ENCODE measurements at places on chromosomes 12 and 14. TPM values are rescaled to one million over a fixed set of nuclear protein-coding genes. Genes with fewer than 3 reads are reported as not detected.
A peak's percentile ranks its signal among the peaks of the same experiment; 100 is the strongest.

DNA sequence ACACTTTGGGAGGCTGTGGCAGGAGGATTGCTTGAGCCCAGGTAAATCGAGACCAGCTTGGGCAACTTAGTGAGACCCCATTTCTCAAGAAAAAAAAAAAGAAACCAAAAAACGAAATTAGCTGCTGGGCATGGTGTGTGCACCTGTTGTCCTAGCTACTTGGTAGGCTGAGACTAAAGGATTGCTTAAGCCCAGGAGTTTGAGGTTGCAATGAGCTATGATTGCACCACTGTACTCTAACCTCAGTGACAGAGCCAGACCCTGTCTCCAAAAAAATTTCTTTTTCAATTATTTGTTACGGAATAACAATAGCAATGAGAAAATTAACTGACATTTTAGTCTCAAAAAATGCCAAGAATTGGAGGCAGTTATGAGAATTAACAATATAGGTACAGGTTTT is 128.0 kb downstream of the CCDC91 start:
- no peak for DNase-seq
- H3K36me3 ChIP-seq, result no peaks in the 10 kb centered on the region
- H3K27me3 ChIP-seq, result no peaks in the 10 kb centered on the region
- H3K4me1 ChIP-seq, result no peaks in the 10 kb centered on the region
- no peak overlapping the region for H3K27ac ChIP-seq
- no peak overlapping the region for H3K4me3 ChIP-seq

- no peak for DNase-seq
- H3K27me3 ChIP-seq, result no peaks in the 10 kb centered on the region
- peaks cover 4% of the 10 kb centered on the region for H3K4me1 ChIP-seq
- H3K36me3 ChIP-seq, result no peaks in the 10 kb centered on the region
- H3K4me3 ChIP-seq, result no peak overlapping the region
- no peak overlapping the region for H3K27ac ChIP-seq
Measured at GRCh38 chr12:3560295-3560620, 69.3 kb downstream of the PRMT8 start.

GRCh38 chr14:72402377-72402772 is 470.1 kb downstream of the RGS6 start:
- no peaks in the 10 kb centered on the region for H3K4me1 ChIP-seq
- H3K27me3 ChIP-seq, result no peaks in the 10 kb centered on the region
- no peaks in the 10 kb centered on the region for H3K36me3 ChIP-seq
- DNase-seq, result no peak
- H3K27ac ChIP-seq, result no peak overlapping the region
- H3K4me3 ChIP-seq, result no peak overlapping the region

- no peaks in the 10 kb centered on the region for H3K27me3 ChIP-seq
- no peaks in the 10 kb centered on the region for H3K4me1 ChIP-seq
- peaks cover 7% of the 10 kb centered on the region for H3K36me3 ChIP-seq
- no peak overlapping the region for H3K27ac ChIP-seq
- H3K4me3 ChIP-seq, result no peak overlapping the region
Measured at GRCh38 chr14:103753774-103754173, 38.2 kb downstream of the ZFYVE21 start.

GRCh38 chr14:35964697-35965286 is 138.7 kb downstream of the BRMS1L start:
- H3K4me3 ChIP-seq, result no peak overlapping the region
- no peaks in the 10 kb centered on the region for H3K27me3 ChIP-seq
- DNase-seq, result no peak
- H3K27ac ChIP-seq, result peak overlapping the region; percentile 64
- peaks cover 3% of the 10 kb centered on the region for H3K4me1 ChIP-seq

- H3K27ac ChIP-seq, result no peak overlapping the region
- DNase-seq, result no peak
- no peak overlapping the region for H3K4me3 ChIP-seq
- H3K36me3 ChIP-seq, result no peaks in the 10 kb centered on the region
- peaks cover 6% of the 10 kb centered on the region for H3K4me1 ChIP-seq
- H3K27me3 ChIP-seq, result no peaks in the 10 kb centered on the region
Measured at GRCh38 chr14:98903371-98903770, 368.6 kb downstream of the BCL11B start.

DNA sequence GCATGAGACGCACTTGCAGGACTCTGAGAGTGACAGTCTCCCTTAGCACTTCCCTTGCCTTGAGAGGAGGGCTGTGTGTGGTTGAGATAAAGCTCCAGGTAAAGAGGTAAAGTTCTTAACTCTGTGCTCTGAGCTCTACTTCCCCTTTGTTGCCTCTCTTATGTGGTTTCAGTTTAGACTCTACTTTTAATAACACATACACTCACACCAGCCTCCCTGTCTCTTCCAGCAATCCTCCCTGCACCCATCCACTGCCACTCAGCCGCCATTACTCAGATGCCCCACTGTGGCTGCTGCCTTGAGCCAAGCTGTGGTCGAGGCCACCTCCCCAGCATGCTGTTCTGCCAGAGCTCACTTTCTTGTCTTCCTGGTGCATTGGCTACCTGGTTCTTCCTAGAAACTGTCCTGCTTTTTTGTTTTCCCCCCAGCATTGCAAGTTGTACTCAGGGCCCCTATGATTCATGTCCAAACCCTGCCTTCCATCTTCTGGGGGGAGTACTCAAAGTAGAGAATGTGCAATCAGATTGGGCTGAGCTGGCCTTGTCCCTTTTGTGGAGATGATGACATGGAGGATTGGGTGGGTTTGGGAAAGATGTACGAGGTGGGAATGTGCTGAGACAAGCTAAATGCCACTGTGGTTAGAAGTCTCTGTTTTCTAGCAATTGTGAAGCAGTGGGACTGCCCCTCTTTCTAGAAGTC is 115.5 kb upstream of the PARP11 start:
- H3K27me3 ChIP-seq, result no peaks in the 10 kb centered on the region
- no peaks in the 10 kb centered on the region for H3K4me1 ChIP-seq
- H3K27ac ChIP-seq, result no peak overlapping the region

GRCh38 chr12:132320767-132321211 is 8.6 kb downstream of the GALNT9 start:
- no peaks in the 10 kb centered on the region for H3K4me1 ChIP-seq
- H3K4me3 ChIP-seq, result no peak overlapping the region
- H3K36me3 ChIP-seq, result no peaks in the 10 kb centered on the region
- no peak overlapping the region for H3K27ac ChIP-seq
- H3K27me3 ChIP-seq, result no peaks in the 10 kb centered on the region

- H3K36me3 ChIP-seq, result no peaks in the 10 kb centered on the region
- DNase-seq, result no peak
- H3K4me3 ChIP-seq, result no peak overlapping the region
- peak overlapping the region; percentile 83 for H3K27ac ChIP-seq
- no peaks in the 10 kb centered on the region for H3K27me3 ChIP-seq
- no peaks in the 10 kb centered on the region for H3K4me1 ChIP-seq
Measured at GRCh38 chr12:14403711-14404196, 38.3 kb downstream of the ATF7IP start.

DNA sequence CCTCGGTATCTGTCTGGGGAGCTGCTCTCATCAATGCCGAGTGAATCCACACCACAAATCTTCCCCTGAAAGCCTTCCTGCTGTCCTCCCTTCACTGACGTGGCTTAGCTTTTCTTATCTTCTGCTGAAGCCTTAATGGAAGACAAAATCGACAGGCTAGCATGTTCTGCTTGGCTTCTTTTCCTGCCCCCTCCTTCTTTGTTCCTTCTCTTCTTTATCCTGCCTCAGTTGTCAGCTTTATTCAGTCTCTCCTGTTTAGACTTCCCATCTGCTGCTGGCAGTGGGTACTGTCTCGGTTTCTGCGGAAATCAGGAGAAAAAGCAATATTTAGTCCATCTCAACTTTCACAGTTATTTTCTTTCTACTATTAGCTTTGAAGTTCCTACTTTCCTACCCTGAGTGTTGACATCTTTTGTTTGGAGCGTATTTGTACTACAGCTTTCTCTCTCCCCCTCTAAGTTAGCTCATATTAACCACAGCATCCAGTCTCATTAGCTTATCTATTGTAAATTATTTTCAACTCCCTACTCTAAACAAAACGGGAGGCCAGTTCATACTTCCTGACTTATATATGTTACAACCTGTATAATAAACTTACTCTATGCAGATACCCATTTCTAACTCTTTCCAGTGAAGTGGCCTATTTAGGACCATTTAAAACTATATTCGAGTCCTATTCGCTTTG is 226.0 kb downstream of the DACT1 start:
- no peaks in the 10 kb centered on the region for H3K36me3 ChIP-seq
- no peak for DNase-seq
- H3K27ac ChIP-seq, result no peak overlapping the region
- H3K4me3 ChIP-seq, result peak overlapping the region; percentile 37

DNA sequence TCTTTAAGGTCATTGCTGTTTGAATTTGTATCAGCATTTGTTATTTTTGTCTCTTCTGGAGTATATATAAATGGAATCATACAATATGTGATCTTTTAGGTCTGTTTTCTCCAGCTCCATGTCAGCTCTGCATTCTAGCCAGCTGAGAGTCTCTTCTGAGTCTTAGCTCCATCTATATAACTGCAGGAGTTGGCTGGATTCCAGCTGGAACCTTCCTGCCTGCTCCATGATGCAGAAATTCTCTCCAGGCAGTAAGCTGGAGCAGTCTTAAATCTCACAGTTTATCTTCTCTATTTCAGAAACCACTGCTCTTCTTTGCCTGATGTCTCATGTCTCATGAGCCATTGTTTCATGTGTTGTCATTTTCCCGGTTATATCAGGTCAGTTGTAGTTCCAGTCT is 827.6 kb downstream of the NRXN3 start:
- no peaks in the 10 kb centered on the region for H3K36me3 ChIP-seq
- H3K27me3 ChIP-seq, result no peaks in the 10 kb centered on the region
- no peak for DNase-seq
- peaks cover under 1% of the 10 kb centered on the region for H3K4me1 ChIP-seq

DNA sequence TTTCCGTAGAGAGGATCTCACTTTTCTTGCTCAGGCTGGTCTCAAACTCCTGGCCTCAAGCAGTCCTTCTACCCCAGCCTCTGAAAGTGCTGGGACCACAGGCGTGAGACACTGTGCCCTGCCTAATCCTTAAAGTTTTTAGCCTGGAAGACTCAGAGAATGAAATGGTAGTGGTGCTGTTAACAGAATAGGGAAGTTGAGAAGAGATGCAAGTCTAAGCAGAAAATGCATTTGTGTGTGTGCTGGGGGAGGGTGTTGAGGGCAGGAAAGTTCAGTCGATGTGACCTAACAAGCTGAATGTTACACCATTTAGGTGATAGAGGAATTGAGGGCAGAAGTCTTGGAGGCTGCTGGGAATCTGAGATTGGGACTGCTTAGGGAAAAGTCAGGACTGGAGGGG is 6.9 kb upstream of the TUBA1A start:
- H3K27me3 ChIP-seq, result no peaks in the 10 kb centered on the region
- no peaks in the 10 kb centered on the region for H3K4me1 ChIP-seq
- H3K36me3 ChIP-seq, result no peaks in the 10 kb centered on the region
- no peak overlapping the region for H3K4me3 ChIP-seq
- no peak overlapping the region for H3K27ac ChIP-seq

DNA sequence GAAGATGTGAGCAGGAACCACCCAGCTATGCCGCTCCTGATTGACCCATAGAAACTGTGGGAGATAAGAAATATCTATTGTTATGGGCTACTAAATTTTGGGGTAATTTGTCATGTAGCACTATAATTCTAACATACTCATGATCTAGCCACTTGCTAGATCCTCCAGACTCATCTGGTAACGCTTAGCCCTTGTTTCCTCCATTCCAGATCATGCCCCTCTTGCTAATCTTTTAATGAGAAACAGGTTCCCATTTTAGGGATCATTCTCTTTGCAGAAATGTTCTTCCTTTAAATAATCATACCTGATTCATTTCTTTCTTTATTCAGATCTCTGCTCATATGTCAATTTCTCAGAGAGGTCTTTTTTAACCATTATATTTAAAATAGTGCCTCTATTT is 3.8 kb upstream of the ARHGDIB start:
- no peak overlapping the region for H3K4me3 ChIP-seq
- no peaks in the 10 kb centered on the region for H3K27me3 ChIP-seq
- no peaks in the 10 kb centered on the region for H3K4me1 ChIP-seq
- H3K27ac ChIP-seq, result no peak overlapping the region
- no peak for DNase-seq

GRCh38 chr12:52139579-52140062 is 52.2 kb downstream of the KRT80 start:
- no peak overlapping the region for H3K4me3 ChIP-seq
- H3K4me1 ChIP-seq, result no peaks in the 10 kb centered on the region
- no peaks in the 10 kb centered on the region for H3K27me3 ChIP-seq
- H3K27ac ChIP-seq, result no peak overlapping the region
- H3K36me3 ChIP-seq, result no peaks in the 10 kb centered on the region

DNA sequence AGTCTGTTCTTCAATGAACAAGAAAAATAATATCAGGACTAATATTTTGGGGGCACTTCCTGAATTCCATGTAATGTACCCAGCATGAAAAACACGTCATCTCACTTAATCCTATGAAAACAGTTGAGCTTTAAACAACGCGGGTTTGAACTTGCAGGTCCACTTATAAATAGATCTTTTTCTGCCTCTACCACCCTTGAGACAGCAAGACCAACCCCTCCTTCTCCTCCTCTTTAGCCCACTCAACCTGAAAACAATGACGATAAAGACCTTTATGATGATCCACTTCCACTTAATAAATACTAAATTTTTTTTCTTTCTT is 203.9 kb upstream of the KRR1 start:
- H3K36me3 ChIP-seq, result no peaks in the 10 kb centered on the region
- H3K27me3 ChIP-seq, result no peaks in the 10 kb centered on the region
- H3K27ac ChIP-seq, result no peak overlapping the region
- DNase-seq, result no peak
- H3K4me1 ChIP-seq, result peaks cover 14% of the 10 kb centered on the region

- no peaks in the 10 kb centered on the region for H3K27me3 ChIP-seq
- DNase-seq, result no peak
- H3K4me3 ChIP-seq, result no peak overlapping the region
- H3K27ac ChIP-seq, result no peak overlapping the region
- peaks cover 45% of the 10 kb centered on the region for H3K36me3 ChIP-seq
Measured at GRCh38 chr14:74656964-74657363, 44.9 kb upstream of the LTBP2 start.

DNA sequence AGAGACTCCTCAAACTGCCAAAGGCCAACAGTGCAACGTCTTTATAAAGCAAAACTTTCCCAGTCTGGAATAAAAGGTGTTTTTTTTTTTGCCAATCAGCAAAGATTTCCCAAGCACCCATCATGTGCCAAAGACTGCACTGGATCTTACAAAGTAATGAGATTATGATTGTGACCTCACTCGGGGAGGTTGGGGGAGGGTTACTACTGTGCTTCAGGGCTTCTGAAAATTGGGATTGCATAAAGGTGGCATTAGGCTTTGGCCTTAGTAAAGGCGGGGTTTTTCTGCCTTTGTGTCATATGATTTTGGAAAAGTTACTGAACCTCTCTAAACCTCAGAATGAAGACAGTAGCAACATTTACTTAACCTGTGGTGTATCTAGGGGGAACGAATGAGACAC is 233.8 kb downstream of the DACT1 start:
- no peaks in the 10 kb centered on the region for H3K4me1 ChIP-seq
- no peaks in the 10 kb centered on the region for H3K27me3 ChIP-seq
- no peaks in the 10 kb centered on the region for H3K36me3 ChIP-seq

GPR135 gene
- total RNA-seq, result 4.1 TPM

MGP gene
- not detected for total RNA-seq

CDC42BPB gene
- total RNA-seq, result 107 TPM

UNC79 gene
- 6.2 TPM for total RNA-seq

LHX5 gene
- not detected for total RNA-seq

P2RX2 gene
- total RNA-seq, result 0.97 TPM

LPAR5 gene
- 0.24 TPM for total RNA-seq

KRT85 gene
- not detected for total RNA-seq

OASL gene
- not detected for total RNA-seq

CDH24 gene
- 24.0 TPM for total RNA-seq

NDUFA9 gene
- 158 TPM for total RNA-seq

DEGS2 gene
- total RNA-seq, result 0.18 TPM

All from endodermal cell (in vitro differentiated cells).